ENCODE measurements at places on chromosomes 5 and 9.
A peak's percentile ranks its signal among the peaks of the same experiment; 100 is the strongest.

DNA sequence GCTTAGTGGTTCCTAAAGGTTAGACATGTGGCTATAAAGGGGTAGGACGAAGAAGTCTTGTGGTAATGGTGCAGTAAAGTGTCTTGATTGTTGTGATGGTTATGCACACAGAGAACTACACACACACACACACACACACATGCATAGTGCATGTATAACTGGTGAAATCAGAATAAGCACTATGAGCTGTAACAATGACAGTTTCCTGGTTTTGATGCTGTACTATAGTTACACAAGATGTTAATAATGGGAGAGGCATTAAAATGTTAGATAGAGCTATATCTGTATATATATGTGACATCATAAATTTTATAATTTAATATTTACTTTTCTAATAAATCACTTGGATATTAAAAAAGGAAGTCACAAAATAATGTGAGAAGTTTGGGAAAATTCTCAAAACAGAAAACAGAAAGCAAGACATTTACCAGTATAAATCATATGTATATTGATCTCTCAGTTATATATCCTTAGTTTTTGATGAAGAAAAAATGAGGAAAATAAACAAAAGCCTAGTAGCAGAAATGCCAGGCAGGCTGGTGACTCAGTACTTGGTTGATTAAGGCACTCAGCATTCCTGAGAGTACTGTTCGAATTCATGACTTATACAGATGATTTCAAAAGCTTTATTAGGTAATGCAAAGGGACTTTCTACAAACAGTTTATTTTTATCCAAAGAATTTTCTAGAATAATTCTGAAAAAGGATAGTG is 350.5 kb upstream of the DAB2 start:
- DNase-seq = no peak

DNA sequence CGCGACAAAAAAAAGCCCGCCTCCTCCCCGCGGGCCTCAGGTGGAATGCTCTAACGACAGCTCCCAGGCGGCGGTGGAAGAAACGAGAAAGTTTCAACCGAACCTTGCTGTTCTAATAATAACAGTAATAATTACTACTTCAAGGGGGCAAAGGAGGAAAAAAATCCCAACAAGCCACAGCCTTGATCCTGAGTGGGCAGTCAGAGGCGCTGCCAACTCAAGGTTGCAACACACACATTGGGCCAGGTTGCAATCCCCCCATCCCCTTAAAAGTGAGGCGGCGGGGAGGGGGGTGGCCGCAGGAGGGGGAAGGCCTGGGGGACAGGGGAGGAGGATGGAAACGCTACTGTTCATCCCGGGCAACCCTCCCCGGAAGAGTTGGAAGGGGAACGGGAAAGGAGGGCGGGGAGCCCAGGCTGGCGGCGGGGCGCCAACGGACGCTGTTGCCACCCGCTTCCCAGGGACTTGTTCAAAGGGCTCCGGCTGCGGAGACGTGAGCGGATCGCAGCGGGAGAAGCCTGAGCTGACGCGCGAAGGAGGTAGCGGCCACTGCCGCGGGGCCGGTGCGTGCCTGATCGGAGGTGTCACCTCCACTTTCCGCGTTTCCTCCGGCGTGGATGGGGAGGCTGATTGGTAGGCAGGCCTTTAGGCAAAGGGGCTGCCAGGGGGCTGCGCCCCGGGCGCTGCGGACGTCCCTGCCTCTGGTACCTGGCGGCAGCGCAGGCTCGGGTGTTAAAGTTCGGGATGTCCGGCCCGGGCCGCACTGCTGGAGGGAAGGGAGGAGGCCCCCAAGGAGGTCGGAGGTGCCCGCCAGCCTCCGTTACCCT is 647 bp downstream of the SMARCA2 start:
- DNase-seq = peak; percentile 37

- no peak for DNase-seq
Measured at GRCh38 chr5:66122379-66123034, 21.6 kb upstream of the SREK1 start.

DNA sequence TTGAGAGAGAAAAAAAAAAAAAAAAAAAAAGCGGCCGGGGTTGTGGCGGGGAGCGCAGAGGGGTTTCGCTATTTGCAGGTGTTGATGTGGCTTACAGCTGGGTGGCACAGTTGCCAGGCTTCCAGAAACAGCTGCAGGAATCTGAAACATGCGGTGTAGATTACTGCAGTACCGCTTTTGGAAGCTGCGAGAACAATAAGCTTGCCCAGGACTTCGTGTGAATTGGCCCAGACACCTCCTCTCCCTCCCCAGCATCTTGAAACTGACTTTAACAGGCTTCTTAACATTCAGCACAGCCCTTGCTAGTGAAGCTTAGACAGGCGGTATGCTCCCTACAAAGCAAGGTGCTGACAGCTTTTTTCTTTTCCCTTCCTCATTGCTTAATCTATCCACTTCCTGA is 104.0 kb downstream of the ATP10B start:
- DNase-seq = no peak

DNA sequence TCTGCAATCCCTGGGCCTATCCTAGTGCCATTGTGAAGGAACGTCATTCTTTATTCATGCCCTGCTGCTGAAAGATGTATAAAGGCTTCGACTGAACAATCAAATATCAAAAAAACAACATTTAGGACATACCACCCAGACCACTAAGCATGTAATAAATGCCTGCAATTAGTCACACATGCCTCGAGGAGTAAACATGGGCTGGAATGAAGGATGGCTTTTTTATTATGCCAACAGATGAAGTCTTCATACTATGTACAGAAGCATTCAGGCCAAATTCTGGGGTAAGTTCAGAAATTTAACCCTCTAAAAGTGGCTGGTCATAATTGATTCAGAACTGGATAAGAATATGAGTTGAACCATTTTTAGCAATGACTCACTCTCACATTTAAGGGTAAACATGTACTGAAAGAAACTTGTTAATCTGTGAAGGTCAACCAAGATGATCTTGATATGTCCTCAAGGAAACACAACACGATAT is 38.1 kb downstream of the FAM240B start:
- DNase-seq = no peak

DNA sequence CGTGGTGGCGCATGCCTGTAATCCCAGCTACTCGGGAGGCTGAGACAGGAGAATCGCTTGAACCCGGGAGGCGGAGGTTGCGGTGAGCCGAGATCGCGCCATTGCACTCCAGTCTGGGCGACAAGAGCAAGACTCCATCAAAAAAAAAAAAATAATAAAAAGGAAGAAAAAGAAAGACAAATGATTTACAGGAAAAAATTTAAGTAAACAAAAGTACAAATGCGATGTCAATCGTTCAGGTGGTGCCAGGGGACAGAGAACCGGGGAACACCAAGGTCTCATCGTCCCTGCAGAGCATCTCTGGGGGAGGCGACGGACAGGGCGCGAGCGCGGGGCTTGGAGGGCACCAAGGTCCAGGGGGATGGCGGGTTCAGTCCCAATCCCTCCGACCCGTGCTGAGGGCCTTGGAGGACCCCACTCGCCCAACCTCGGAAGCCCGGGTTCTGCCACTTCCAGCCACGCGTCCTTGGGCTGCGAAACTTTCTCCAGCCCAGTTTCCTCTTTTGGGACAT is 607 bp upstream of the HNRNPAB start:
- no peak for DNase-seq

GRCh38 chr9:136851941-136852663 is at the start of gene MAMDC4:
Gene MAMDC4 (plus strand): TSS chr9:136852346. CDS start chr9:136852417, 71 bp downstream.
- no peak for DNase-seq

DNA sequence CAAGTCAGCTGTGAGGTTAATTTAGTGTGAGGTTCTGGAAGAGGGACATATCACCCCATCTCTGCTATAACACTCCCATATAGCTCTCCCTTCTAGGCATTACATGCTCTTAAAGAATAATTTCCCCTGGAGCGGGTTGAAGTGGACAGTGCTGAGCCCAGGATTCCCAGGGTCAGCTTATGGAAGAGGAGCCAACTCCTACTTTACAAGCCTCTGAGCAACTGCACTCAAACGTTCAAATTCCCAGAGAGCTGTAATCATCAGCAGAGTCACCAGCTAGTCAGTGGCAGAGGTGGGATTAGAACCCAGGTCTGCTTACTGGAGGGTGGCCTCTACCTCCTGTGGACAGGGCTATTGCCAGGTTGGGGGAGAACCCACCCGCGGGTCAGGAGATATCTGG is 1.4 kb downstream of the NEURL1B start:
- DNase-seq = no peak

- no peak for DNase-seq
Measured at GRCh38 chr5:127871503-127872153, 168.4 kb downstream of the CCDC192 start.

GRCh38 chr5:170434966-170435605 is 45.9 kb upstream of the KCNMB1 start:
- peak; percentile 48 for DNase-seq

- DNase-seq = no peak
Measured at GRCh38 chr5:31106691-31107090, 86.8 kb upstream of the CDH6 start.

DNA sequence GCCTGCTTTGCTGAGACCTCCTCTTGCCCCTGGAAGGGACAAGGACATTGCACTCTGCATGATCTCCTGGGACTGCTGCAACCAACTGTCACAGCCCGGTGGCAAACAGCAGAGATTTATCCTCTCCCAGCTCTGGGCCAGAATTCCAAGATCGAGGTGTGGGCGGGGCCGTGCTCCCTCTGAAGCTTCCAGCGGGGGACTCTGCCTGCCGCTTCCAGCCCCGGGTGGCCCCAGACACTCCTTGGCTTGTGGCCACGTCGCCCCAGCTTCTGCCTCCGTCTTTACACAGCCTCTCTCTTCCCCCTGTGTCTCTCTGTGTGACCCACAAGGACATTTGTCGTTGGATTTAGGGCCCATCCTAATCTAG is 67.1 kb downstream of the COL5A1 start:
- DNase-seq = no peak

- no peak for DNase-seq
Measured at GRCh38 chr5:124034963-124035362, 523.0 kb downstream of the CSNK1G3 start.

DNA sequence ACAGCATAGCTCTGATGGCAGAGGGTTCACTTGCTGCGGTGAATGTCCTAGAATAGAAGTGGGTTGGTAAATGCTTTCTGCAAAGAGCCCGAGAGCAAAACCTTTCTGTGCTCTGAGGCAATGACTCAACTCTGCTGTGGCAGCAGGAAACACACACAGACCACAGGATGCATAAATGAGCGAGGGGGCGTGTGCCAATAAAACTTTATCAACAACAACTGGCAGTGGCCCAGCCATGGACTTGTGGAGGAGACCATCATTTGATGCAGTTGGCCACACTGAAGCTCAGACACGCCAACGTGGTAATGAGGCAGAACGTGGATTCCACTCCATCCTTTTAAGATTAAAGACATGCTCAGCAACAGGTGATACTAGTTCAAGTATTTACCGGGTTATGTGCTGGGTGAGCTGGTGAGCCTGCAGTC is 6.8 kb downstream of the MRPL36 start:
- DNase-seq = no peak

DNA sequence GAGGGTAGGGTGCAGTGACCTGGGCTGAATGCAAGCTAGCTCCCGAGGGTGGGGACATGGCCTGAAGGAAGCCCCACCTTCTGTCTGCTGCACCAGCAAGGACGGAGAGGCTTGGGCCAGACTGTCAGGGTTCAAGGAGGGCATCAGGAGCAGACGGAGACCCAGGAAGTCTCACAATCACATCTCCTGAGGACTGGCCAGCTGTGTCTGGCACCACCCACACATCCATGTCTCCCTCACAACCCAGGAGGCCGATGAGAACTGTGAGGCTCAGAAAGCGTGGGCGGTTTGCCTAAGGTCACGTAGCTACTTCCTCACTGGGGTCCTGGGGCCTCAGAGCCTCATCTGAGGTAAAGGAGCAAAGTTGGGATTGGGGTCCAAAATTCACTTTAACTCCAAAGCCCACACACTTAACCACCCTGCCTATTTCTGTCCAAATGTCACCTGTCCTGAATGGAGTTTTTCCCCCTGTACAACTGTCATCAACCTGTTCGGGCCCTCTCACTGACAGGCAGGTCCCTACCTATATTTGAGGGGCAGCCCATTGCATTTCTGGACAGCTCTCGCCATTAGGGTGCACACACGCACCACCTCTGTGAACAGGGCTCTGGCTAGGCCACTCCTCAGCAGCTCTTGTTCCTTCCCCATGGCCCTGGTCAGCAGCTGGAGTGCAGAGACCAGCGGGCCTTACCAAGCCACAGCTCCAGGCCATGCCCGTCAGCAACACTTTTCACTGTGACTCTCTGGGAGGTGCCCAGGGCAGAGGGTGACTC is 3.4 kb downstream of the IL13 start:
- DNase-seq = no peak

DNA sequence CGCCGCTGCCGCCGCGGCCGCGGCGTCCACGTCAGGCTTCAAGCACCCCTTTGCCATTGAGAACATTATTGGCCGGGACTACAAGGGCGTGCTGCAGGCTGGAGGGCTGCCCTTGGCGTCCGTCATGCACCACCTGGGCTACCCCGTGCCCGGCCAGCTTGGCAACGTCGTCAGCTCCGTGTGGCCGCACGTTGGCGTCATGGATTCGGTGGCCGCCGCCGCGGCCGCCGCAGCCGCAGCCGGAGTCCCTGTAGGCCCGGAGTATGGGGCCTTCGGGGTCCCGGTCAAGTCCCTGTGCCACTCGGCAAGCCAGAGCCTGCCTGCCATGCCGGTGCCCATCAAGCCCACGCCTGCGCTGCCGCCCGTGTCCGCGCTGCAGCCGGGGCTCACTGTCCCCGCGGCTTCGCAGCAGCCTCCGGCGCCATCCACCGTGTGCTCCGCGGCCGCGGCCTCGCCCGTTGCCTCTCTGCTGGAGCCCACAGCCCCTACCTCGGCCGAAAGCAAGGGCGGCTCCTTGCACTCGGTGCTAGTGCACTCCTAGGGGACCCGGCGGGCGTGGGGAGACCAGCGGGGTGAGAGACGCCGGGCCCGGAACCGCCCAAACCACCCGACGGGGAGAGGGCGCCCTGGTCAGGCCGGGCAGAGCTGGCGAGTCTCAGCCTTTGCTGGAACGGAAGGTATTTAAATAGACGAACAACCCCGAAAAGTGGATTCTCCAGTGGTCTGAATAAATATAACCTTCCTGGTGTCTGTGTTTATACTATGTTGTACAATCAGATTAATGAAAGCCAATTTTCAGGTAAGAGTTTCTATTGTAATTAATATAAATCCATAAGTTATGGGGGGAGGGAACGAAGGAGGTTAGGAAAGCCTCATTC is 1.2 kb downstream of the FOXB2 start:
- DNase-seq = no peak

- DNase-seq = peak; percentile 50
Measured at GRCh38 chr5:142981886-142982820, 212.0 kb downstream of the ARHGAP26 start.

DNA sequence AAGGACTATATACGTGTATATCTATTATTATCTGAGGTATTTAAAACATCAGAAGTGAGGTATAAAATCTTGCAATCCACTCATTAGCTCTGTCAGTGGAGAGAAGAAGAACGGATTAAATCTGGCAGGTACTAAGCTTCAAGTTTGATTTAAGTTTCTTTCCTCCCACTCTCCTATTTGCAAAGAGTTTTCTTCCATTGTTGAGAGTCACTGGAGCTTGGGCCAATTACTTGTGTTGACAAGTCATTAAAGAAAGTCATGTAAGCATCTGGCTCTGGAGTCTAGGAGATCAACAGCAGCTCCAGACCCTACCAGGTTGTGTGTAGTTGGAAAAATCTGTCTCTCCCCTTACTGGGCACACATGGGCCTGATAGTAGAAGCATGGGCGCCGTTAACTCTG is 476.8 kb upstream of the SMARCA2 start:
- DNase-seq = no peak

GRCh38 chr9:76296561-76297310 is 97.5 kb downstream of the RFK start:
- no peak for DNase-seq

GRCh38 chr5:95923918-95924544 is 37.6 kb downstream of the ELL2 start:
- no peak for DNase-seq

- no peak for DNase-seq
Measured at GRCh38 chr9:109912726-109913460, 132.9 kb downstream of the PALM2AKAP2 start.

Data from mesothelial cell of epicardium (in vitro differentiated cells).